IMR-90 (cell line): ENCODE measurements at places on chromosomes 7 and 10. TPM values are rescaled to one million over a fixed set of nuclear protein-coding genes. Genes with fewer than 3 reads are reported as not detected.

POM121 gene
- 1.8 and 2.2 TPM in 2 replicates for total RNA-seq

LRRC4 gene
- 0.54 and 0.56 TPM in 2 replicates for total RNA-seq

STAG3 gene
- 0.28 and 0.36 TPM in 2 replicates for total RNA-seq

TMEM213 gene
- total RNA-seq = not detected in 2 replicates

CLDN3 gene
- total RNA-seq = 0.18 TPM in 1 of 2 replicates, not detected in the other

LLCFC1 gene
- not detected in 2 replicates for total RNA-seq

BTBD16 gene
- not detected in 2 replicates for total RNA-seq

KIAA1549 gene
- 1.1 and 1.3 TPM in 2 replicates for total RNA-seq

SMKR1 gene
- not detected in 2 replicates for total RNA-seq

DNA sequence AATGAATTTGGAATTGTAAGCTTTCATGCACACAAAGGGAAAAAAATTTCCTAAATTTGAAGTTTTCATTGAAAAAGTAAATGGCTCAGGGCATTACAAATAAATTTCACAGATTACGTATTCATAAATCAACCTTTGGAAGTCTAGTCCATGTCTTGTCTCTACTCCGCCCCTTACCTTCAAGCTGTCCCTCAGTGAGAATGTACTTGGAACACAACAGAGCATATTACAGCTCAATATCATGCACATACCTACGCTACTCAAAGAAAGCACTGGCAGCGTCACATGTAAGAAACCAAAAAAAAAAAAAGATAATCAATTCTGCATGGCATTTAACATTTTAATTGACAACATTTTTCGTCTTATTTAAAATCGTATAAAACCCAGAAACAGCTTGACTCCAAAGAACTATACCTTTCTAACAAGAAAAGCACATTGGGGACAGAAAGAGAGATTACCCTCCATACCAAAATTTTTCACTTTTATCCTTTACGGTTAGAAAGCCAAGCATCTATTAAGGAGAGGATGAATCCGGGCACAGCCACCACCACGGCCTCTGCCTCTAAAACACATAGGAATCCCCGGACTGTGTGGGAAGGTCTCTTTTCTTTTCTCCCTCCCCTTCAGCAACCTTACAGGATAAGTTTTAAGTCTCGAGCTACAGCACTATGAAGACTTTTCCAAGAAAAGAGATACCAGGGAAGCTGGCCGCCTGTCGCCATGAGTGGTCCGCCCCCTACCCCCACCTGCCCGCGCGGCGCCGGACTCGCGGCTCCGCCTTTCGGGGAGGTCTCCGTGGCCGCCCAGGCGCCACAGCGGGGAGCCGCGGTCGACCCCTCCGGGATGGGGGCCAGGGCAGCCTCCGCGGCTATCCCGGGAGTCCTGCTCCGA, 1.1 kb downstream of the JMJD1C start:
- H3K4me3 ChIP-seq = peak overlapping the region; percentile 90
- peaks cover 4% of the 10 kb centered on the region; the same call in 1 of the 2 replicates for H3K4me1 ChIP-seq
- peak; percentile 26 for DNase-seq
- H3K36me3 ChIP-seq = no peaks in the 10 kb centered on the region; the same call in 1 of the 2 replicates

DNA sequence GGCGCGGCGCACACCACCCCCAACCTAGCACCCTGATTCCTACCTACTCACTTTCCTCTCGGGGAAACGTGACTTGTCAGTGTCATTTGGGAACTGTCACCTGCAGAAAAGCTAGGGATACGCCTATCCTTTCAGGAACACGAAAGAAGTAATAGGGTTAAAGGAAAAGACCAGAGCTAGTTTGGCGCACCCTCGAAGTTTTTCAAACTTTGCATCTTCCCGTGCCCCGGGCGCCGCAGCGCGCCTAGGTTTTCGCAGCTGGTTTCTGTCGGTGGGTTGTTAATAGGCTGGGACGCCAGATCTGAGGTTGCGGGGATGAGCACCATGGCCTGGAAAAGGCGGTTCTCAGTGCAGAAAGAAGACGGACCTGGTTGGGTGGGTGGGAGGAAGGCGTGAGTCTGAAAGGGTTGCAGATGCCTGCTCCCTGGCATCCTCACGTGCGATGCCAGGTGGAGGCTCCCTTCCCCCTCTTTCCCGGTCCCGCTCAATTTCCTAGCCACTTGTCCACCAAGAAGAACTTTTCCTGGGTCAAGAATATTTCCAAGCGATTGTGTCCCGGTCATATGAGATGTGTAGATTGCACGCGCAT, 568 bp upstream of the MEOX2 start:
- DNase-seq = no peak
- peaks cover 46% of the 10 kb centered on the region for H3K27me3 ChIP-seq
- H3K4me3 ChIP-seq = no peak overlapping the region
- no peak overlapping the region for H3K27ac ChIP-seq
- no peaks in the 10 kb centered on the region for H3K36me3 ChIP-seq

- H3K36me3 ChIP-seq = no peaks in the 10 kb centered on the region
- no peaks in the 10 kb centered on the region; the same call in 1 of the 2 replicates for H3K27me3 ChIP-seq
- no peak for DNase-seq
- H3K4me3 ChIP-seq = no peak overlapping the region
Measured at GRCh38 chr10:25072786-25073185, 56.4 kb downstream of the THNSL1 start.

DNA sequence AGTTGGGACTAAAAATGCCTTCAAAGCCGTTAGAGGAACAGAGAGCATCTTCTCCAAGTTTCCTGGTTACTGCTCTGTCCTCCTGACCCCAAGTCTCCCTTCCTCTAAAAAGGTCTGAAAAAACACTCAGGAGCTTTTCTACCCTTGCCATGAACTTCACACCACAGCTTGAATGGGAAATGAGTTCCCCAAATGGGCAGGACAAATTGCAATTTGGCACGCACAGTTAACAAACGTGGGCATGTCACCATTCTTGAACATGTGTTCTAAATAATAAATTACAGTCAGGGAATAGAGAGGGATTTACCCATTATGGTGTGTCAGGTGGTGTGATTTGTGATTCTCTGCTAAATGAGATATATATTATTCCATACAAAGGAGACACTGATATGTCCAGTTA, 91.2 kb upstream of the WNT16 start:
- H3K27me3 ChIP-seq = no peaks in the 10 kb centered on the region
- no peak for DNase-seq
- no peak overlapping the region for H3K27ac ChIP-seq
- H3K4me3 ChIP-seq = no peak overlapping the region
- no peaks in the 10 kb centered on the region; the same call in 1 of the 2 replicates for H3K4me1 ChIP-seq

DNA sequence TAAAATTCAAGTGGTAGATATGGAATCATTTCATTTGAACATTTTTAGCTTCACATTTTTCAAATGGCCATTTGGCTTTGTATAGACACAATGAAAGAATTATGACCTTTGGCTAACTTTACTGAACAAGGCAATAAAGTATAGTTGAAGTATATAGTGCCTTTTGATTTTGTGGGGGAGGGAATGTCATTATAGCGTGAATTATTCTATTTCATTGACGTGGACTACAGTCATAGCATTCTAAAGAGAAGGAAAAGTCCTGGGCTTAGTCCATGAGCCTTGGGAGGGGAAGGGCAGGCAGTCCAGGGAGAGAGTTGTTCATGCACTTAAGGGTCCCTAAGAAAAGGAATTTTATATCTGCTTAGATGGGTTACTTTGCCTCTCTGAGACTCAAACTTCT, 181.4 kb upstream of the GPR26 start:
- no peaks in the 10 kb centered on the region for H3K4me1 ChIP-seq
- no peaks in the 10 kb centered on the region for H3K27me3 ChIP-seq
- DNase-seq = no peak
- H3K4me3 ChIP-seq = no peak overlapping the region
- no peaks in the 10 kb centered on the region for H3K36me3 ChIP-seq

- H3K4me3 ChIP-seq = no peak overlapping the region
- DNase-seq = peak; percentile 28
- no peaks in the 10 kb centered on the region for H3K27me3 ChIP-seq
- H3K4me1 ChIP-seq = peaks cover 34% of the 10 kb centered on the region
- H3K36me3 ChIP-seq = no peaks in the 10 kb centered on the region
Measured at GRCh38 chr10:71243756-71244395, 31.5 kb downstream of the UNC5B start.

GRCh38 chr7:14309432-14309831, 320.0 kb upstream of the ETV1 start:
- no peaks in the 10 kb centered on the region for H3K36me3 ChIP-seq
- H3K4me1 ChIP-seq = no peaks in the 10 kb centered on the region
- no peak for DNase-seq
- no peaks in the 10 kb centered on the region for H3K27me3 ChIP-seq
- no peak overlapping the region for H3K4me3 ChIP-seq
- H3K27ac ChIP-seq = no peak overlapping the region

DNA sequence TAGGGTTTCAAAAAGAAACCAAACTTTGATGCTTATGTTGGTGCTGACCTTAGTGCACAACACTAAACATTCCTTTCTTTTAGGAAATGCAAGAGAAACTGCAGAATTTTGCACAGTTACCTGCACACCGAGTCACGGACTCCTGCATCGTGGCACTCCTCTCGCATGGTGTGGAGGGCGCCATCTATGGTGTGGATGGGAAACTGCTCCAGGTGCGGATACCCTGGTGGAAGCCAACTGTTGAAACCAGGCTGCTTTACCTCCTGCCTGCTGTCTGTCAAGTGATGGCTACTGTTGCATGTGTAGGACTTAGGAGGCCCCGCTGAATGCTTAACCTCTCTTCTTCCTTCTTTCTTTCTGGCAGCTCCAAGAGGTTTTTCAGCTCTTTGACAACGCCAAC, 11.7 kb downstream of the CASP2 start:
- no peak overlapping the region for H3K4me3 ChIP-seq
- peaks cover 18% of the 10 kb centered on the region for H3K4me1 ChIP-seq
- no peak for DNase-seq
- H3K36me3 ChIP-seq = peaks cover 43% of the 10 kb centered on the region

DNA sequence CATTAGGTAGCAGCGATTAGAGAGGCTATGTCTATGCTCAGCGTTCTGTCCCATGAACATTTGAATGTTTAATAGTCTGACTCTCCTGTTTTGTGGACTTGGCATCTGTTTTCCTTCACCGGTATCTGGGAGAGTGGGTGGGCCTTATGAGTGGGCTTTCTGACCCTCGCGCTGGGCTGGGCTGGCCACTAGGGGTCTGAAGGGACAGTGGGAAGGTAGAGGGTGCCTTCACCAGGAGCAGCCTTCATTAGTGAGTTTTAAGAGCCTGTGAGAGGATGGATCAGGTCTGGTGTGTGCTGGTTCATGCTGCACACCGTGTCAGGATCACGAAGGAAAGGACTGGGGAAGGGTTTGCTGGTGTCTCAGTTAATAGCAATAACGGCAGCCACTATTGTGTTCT, 33.4 kb downstream of the DCLRE1A start:
- peaks cover 9% of the 10 kb centered on the region for H3K27me3 ChIP-seq
- H3K36me3 ChIP-seq = no peaks in the 10 kb centered on the region
- no peaks in the 10 kb centered on the region for H3K4me1 ChIP-seq
- H3K4me3 ChIP-seq = no peak overlapping the region

GRCh38 chr10:77898323-77899079, 28.1 kb downstream of the DLG5 start:
- no peaks in the 10 kb centered on the region for H3K36me3 ChIP-seq
- peaks cover 17% of the 10 kb centered on the region for H3K4me1 ChIP-seq
- DNase-seq = no peak
- no peaks in the 10 kb centered on the region for H3K27me3 ChIP-seq
- no peak overlapping the region for H3K27ac ChIP-seq

- no peak for DNase-seq
- H3K27me3 ChIP-seq = peaks cover 6% of the 10 kb centered on the region
- no peak overlapping the region for H3K27ac ChIP-seq
- no peaks in the 10 kb centered on the region for H3K36me3 ChIP-seq
- H3K4me1 ChIP-seq = no peaks in the 10 kb centered on the region
- H3K4me3 ChIP-seq = no peak overlapping the region
Measured at GRCh38 chr10:17624996-17625395, 7.8 kb upstream of the HACD1 start.

- no peaks in the 10 kb centered on the region for H3K36me3 ChIP-seq
- DNase-seq = no peak
- H3K4me1 ChIP-seq = no peaks in the 10 kb centered on the region
- H3K27ac ChIP-seq = no peak overlapping the region
- H3K4me3 ChIP-seq = no peak overlapping the region
- no peaks in the 10 kb centered on the region for H3K27me3 ChIP-seq
Measured at GRCh38 chr10:124221356-124222317, 128.2 kb upstream of the CHST15 start.

DNA sequence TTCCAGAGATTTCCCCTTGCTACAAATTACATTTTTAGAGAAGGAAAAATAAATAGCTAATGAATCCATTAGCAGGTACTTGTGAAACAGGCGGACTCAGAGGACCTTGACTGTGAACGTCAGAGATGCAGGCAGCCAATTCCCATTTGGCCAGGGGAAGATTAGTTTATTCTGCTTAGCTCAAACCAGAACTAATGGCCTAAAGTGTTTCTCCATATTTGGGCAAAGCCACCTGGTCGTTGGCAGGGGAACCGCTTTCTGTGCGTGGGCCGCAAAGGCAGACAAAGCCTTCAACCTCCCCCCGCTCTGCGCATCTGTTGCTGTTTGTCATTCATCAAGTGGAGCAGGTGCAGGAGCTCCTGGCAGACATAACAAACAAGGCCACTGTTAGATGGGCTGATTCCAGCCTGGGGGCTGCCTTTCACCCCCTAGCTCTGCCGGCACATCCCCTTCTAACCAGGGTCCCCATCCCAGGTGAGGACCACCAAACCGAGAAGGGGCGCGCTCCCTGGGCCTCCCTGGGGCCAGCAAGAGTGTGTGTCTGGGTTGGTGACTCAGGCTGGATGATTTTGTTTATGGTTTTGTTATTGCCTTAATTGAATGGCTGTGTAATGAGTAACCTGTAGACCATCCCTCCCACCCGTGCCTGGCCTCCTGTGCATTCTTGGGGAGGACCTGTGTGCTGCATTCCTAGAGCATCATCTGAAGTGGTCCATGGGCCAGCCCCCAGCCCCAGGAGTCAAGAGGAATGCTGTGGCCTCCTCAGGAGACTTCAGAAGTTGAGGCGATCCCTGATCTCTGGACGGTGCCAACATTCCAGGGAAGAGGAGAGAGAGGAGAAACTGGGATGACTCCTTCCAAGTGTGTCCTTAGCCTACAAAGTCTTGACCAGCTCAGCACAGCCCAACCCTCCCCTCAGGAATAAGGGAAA, 14.5 kb upstream of the CPA1 start:
- H3K4me3 ChIP-seq = no peak overlapping the region
- peaks cover 43% of the 10 kb centered on the region for H3K4me1 ChIP-seq
- no peaks in the 10 kb centered on the region for H3K36me3 ChIP-seq
- no peaks in the 10 kb centered on the region for H3K27me3 ChIP-seq
- DNase-seq = peak; percentile 94

DNA sequence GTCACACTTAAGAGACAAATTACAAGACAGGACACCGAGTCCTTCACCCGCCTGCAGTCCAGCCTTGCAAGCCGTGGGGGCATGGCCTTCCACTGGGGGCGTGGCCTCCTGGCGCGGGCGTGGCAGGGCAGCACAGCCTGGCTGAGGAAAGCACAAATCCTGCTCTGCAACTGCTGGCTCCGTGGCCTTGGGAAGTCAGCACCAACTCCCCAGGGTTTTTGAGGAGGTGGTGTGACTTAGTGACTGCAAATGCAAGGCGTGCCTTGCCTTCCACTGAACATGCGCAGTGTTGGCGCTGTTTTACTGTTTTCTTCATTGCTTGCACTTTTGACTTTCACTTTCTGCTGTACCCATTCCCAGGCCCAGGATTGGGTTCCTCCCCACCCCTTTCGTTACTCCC, 12.9 kb upstream of the BMS1 start:
- no peak overlapping the region for H3K4me3 ChIP-seq
- H3K4me1 ChIP-seq = no peaks in the 10 kb centered on the region
- no peaks in the 10 kb centered on the region for H3K36me3 ChIP-seq
- H3K27ac ChIP-seq = no peak overlapping the region
- no peak for DNase-seq
- peaks cover 2% of the 10 kb centered on the region; the same call in 1 of the 2 replicates for H3K27me3 ChIP-seq
